ENCODE measurements at places on chromosomes 7 and 10.

DNA sequence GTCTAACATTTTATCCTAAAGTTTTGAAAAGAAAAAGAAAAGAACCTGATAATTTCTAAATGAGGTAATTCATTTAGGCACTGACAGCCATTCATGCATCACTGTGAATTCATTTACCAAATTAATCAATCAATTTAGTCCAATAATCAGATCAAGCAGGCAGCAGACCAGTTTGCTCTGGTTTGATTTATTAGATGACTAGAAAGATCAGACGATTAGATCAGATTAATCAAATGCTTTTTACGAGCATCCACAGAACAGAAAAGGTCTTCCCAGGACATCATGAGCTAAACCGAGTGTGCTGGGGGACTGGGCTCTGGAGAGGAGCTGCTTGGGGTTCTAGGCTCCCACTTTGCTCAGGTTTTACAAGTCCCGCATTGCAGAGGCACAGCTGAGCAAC, 226.5 kb upstream of the MYO3A start:
- no peak for DNase-seq

- peak; percentile 78 for DNase-seq
These were observed 45.1 kb downstream of the DPY19L1 start for GRCh38 chr7:34991938-34992840.

DNA sequence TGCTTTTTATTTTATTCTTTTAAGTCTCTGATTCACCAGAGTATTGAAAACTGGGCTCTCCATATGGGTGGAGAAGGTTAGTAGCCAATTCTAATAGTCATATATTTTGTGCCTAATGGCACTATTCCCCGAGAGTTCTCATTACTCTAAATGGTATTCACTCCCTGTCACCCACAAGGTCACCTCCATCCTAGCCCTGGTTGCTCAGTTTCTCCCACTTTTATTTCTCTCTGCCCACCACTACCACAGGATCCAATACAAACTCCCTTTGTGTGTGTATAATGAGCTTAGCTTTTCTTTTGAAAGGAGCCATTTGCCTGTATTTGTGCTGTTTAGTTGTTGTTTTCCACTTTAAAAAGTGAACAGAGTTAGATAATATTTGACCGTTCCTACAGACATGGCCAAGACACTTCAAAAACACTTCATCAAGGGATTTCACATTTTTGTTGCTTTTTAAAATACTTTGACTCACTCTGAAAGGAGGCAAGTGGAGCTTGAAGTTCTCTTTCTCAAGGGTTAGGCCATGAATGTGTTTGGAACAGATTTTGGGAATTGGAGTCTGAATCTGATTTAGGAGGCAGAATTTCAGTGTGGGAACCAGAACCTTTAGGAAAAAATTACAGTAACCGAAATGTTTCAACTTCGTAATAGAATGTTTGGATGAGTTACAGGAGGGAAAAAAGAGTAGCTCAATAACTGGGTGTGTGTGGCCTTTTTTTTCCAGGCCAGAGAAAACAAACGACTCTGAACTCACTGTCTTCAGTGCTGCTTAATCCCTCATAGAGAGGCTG, 321.3 kb downstream of the BICC1 start:
- DNase-seq = no peak

GRCh38 chr7:54664235-54665228, 94.5 kb downstream of the SEC61G start:
- DNase-seq = no peak

DNA sequence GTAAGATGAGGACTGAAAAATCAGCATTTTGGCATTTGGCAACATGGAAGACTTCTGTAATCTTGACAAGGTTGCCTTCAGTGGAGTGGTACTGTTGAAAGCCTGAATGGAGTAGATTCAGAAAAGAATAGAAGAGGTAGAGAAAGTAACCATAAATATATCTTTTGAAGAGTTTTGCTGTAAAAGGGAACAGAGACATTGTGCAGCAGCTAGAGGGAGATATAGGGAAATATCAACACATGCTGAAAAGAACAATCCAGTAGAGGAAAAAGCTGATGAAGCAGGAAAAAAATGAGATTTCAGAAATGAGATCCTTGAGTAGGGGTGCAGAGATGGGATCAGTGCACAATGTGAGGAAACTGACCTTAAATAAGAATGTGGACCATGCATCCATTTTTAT, 60.0 kb downstream of the RAPGEF5 start:
- DNase-seq = no peak

- no peak for DNase-seq
These were observed 193.1 kb downstream of the SUGCT start for GRCh38 chr7:40327873-40328272.

- DNase-seq = no peak
These were observed 118.1 kb downstream of the TYW1B start for GRCh38 chr7:72709909-72710308.

- DNase-seq = no peak
These were observed 27.4 kb upstream of the INPP5A start for GRCh38 chr10:132510174-132510611.

- DNase-seq = no peak
These were observed 151.1 kb downstream of the TFPI2 start for GRCh38 chr7:93739424-93739823.

- DNase-seq = no peak
These were observed 90.9 kb downstream of the SH3PXD2A start for GRCh38 chr10:103764296-103765088.

DNA sequence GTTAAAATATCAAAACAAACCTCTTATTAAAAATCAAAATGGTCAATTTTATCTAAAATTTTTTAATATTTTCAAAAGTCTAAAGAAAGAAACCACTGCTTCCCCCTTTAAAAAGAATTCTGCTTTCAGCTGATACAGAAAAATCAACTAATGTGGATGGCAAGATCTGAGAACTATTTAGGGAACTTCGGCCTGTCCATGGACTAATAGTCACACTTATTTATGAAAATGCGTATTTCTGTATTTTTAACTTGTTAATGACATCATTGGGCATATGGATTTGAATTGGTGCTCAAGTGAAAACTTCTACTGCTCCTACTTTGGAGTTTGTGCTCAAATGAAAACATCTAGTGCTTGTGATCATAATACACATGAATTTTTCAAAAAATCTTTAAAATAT, 31.9 kb downstream of the RNLS start:
- no peak for DNase-seq

- DNase-seq = no peak
These were observed 10.8 kb downstream of the KLF6 start for GRCh38 chr10:3774018-3774813.

DNA sequence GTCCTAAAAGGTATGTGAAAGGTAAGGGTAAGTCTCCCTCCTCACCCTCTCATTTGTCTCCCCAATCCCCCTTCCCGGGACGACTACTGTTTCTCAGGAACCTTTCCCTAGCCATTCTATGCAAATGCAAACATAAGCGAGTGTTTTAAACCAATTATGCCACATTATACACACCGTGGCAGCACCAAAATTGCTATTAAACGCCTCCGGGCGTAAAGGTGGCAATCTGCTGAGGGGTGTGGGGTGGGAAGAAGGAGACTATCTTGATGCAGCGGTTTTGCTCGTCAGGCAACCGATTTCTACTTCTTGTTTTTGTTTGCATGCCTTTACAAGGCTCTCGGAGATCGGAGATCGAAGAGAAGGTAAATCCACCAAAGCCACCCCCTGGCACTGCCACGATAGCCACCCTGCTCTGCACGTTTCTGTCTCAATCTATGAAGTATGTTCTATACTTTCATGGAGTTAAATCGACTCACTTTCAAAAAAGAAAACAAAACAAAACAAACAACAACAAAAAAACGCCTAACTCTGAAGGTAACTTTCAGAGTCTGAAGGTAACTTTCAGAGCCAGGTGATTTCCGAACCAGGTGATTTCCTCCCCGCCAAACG, 46.0 kb upstream of the CDK1 start:
- DNase-seq = peak; percentile 55

DNA sequence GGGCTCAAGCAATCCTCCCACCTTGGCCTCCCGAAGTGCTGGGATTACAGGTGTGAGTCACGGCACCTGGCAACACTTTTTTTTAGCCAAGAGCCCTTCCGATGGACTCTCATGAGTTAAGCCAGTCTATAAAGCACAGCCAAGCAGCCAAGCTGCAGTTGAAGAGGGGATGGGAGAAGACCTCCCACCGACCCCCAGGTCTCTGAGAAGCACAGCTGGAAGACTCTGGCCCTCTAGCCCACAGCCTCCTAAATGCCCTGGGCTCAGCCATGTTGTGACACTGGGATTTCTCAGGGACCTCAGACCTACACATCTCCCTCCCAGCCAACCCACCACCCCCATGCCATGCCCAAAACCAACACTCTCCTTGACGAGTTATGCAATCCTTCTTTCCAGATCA, 31.1 kb downstream of the CALML3 start:
- no peak for DNase-seq

DNA sequence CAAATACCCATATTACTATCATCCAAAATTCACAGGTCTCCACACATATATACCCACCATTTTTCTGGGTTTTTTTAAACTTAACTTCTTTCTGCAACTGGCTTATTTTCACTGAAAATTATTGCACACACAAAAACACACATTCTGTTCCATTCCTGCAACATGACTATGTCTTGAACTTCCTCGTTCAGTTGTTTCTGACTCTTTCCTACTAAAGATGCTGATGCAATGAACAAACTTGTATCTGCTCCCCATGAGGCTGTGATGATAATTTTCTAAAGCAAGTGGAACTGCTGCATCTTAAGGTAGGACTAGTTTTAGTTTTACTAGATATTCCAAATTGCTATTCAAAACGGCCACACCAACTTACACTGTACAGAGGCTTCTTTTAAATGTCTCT, 77.7 kb downstream of the OSBPL3 start:
- DNase-seq = no peak

GRCh38 chr7:99267481-99267840, 5.2 kb upstream of the MYH16 start:
- DNase-seq = no peak

GRCh38 chr10:79239275-79239779, 107.9 kb upstream of the PPIF start:
- no peak for DNase-seq

GRCh38 chr7:51025668-51026067, 243.0 kb upstream of the GRB10 start:
- DNase-seq = no peak

DNA sequence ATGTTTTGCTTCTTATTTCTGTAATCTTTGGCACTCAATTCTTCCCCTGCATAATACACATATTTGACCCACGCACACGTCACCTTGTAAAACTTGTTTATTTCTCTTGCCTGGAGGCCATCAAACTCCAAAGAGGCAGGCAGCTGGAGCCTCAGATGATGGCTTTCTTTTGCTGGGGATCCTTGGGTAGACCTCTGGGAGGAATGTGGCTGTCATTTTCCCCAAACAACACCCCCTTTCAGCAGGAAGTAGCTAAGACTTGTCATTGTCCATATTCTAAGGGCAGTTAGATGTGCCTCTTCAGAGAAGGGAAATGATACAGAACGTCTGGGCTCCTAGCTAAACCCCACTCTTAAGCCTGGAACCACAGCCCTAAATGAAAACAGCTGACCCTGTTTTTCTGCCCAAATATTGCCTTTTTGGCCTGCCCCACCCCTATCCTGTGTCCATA, 111.3 kb downstream of the ITGB8 start:
- no peak for DNase-seq

GRCh38 chr7:132230462-132230861, 345.8 kb downstream of the PLXNA4 start:
- no peak for DNase-seq

DNA sequence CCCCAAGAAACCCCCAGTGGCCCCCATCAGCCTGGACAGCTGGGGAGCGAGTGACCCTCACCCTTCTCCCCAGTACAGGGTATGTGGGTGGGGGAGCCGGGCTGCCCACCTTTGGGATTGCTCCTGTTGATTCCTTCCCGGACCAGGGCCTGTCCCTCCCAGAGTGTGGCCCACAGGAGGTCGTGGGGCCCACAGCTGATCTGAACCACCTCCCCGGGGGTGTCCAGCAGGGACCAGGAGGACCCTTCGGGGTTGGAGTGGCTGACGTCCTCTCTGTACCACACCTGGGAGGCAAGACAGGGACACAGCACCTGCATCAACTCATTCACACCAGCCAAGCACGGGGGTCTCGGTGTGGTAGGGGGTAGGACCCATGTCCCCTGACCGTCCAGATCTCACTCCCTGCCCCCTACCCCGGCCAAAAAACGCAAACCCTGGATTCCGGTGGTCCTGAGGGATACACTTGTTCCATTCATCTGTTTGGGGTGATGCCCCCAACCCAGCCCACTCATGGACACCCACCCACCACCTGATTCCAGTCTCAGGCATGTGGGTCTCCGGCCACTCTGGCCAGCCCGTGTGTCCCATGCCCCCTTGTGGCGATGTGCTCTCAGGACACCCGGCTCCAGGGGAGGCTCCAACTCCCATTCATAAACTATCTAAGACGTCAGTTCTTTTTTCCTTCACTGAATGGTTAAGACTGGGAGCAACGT, 10.9 kb downstream of the TECPR1 start:
- DNase-seq = no peak

- no peak for DNase-seq
These were observed 411.9 kb downstream of the TFEC start for GRCh38 chr7:115618676-115619075.

- DNase-seq = peak; percentile 16
These were observed 32.0 kb upstream of the HABP2 start for GRCh38 chr10:113520690-113521474.

GRCh38 chr10:103535595-103535994, 42.1 kb downstream of the NEURL1 start:
- DNase-seq = no peak

- DNase-seq = no peak
These were observed 502.4 kb downstream of the GRM8 start for GRCh38 chr7:126750207-126750911.

DNA sequence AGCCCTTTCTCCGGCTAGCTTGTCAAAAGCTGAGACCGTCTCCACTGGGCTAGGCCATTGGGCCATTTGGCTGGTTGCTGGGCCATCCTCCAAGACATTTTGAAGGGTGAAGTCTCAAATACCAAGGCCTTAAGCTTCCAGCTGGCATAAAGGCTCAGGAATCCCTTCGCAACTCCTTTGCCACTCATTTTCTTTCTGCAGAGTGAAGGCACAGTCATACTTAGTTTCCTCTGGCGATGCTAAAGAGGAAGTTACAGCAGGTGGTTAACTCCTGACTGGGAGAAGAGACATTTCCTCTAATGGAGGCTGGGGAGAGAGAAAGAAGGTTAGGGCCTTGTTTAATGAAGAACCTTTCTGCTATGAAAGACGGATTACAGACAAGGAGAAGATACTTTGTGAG, 4.8 kb upstream of the REPIN1 start:
- no peak for DNase-seq

GRCh38 chr10:125096371-125096770, 64.0 kb downstream of the CTBP2 start:
- no peak for DNase-seq

DNA sequence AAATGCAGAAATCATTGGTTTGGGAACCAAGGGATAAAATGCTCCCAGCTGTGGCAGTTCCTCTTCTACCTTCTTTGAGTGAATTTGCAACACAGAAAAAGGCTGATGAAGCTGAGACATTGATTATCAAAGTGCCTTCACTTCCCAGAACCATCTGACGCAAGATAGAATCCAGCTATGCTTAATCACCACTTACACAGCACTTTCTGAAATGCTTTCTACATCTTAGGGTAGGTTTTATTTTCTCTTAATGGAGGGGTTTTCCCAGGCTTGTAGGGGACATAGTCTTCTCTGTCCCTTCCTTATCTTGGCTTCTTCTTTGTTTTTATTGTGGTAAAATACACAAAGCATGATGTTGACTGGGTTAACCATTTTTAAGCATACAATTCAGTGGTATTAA, 332.6 kb upstream of the ZNF32 start:
- DNase-seq = no peak

- no peak for DNase-seq
These were observed 13.5 kb upstream of the ASCC1 start for GRCh38 chr10:72229261-72230251.

GRCh38 chr10:78684947-78685346, 383.8 kb upstream of the ZMIZ1 start:
- DNase-seq = no peak
